ENCODE measurements at places on chromosomes 4 and X.

DNA sequence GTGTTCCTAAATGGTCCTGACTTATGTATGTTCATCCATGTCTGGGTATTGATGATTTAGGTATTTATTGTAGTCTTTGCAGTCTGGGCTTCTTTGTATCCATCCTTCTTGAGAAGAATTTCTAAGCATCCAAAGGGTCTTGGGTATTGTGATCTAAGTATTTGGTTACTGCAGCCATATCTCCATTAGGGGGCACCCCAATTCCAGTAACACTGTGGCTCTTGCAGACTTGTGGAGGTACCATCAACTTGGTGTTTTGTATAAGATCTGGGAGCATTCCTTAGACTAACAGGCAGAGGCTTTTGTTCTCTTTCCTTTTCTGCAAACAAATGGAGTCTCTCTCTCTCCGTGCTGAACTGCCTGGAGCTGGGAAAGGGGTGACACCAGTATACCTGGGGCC, 113.7 kb upstream of the NEXMIF start:
- DNase-seq = no peak

GRCh38 chr4:152990471-152991131, 54.5 kb downstream of the FHDC1 start:
- no peak for DNase-seq

- no peak for DNase-seq
Measured at GRCh38 chr4:150068300-150068960, 9.8 kb upstream of the DCLK2 start.

DNA sequence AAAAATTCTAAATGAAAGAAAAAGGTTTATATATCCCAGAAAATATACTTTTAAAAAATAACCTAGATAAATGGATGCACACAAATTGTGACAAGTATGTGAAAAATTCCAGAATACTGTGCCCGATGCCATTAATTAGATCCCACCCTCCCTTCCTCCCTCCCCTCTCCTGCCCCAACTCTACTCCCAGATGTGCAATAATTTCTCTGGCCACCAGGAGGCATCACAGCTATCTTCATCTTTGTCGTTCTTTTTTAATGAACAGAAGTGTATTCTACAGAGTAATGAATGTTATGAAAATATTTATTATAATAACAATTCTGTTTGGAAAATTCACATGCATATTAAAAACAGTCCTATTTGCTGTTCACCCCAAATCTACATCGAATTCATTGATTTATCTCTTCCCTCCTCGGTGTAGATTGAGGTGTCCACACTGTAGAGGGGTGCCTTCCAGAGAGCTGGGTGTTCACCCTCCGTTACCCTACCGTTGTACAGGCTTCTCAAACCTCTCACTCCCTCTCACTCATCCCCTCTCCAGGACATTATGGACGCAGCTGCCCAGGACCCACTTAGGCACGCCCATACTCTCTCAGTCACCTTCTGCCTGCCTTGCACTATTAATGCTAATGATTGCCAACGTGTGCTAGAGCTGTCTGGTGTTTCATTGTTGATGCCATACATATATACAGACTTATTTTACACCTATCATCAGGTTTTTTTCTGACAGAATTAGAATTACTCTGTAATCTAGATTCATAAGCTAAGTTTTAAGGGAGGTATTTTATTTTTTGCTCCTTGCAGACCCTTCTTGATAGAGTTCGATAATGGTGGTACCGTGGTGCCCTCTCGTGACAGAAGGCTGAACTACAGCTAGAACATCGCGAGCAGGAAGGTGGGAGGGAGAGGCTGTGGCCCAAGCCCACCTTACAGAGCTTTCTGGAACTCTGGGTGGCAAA, 14.1 kb downstream of the RAB40AL start:
- peak; percentile 60 for DNase-seq

Measured in pancreas (tissue), 10 donors.